ENCODE measurements at places on chromosomes 4 and X.

GRCh38 chrX:72081605-72082320 is 50.0 kb downstream of the RTL5 start:
- DNase-seq, result no peak

DNA sequence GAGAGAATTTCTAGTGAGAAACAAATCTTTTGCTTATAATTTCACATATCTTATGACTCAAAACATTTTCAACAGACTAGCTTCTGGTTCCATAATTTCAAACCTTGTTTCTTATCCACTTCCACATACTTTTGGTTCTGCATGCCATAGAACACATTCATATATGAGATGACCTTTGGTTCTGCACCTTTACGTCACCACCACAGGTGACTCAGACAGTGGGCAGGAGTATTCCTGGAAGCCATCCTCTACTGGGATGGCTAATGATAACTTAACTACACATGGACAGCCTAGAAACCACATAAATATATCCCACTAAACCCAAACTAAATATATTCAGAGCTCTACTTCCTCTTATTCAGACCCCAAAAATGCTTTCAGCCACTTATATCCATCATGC is 133.3 kb downstream of the DCK start:
- DNase-seq, result no peak

DNA sequence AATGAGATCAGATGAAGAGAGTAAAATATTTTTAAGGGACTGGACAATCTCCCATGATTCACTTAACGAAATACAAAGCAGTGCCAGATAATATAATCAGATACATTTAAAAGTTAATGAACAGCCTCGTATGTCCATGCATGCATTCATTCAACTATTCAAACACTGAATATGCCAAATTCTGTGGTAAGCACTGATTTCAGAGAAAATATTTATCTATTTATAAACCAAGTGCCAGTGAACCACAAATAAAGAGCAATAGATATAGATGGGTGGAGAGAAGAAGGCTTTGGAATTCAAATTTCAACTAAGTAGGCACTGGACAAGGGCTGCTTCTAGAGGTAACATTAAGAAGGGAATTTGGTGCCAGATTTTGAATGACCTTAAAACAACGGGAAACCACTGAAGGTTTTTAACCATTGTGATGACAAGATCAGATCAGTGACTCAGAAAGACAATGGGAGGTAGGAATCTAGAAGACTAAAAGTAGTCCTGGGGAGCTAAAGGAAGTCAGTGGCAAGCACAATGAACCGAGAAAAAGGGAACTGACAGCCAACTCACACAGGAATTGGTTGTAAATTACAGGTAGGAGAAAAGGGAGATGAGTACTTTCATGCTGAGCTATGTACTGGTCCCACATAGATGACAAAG is 14.2 kb downstream of the ELOVL6 start:
- DNase-seq, result no peak

DNA sequence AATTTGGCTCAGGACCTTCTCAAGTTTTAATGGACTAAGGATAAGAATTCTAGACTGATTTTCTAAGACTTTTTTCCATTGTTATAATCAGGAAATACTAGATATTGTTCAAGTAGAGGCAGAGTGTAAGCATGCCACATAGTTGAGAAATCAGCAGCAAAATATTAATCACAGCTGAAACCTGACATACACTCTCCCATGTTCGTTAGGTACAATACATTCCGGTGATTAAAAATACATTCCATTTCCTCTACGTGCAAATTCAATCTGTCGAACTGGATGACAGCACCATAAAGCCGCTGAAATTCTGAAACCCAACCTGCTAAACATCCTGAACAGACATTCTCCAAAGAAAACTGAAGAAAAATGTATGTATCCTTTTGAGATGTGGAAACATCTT is 587.6 kb upstream of the DIPK2B start:
- DNase-seq, result no peak

- DNase-seq, result no peak
These were observed 5.6 kb upstream of the CT45A1 start for GRCh38 chrX:135707880-135708279.

- DNase-seq, result no peak
These were observed 54.8 kb downstream of the TLL1 start for GRCh38 chr4:165927815-165928214.

GRCh38 chrX:25144043-25144940 is 128.5 kb upstream of the ARX start:
- no peak for DNase-seq

DNA sequence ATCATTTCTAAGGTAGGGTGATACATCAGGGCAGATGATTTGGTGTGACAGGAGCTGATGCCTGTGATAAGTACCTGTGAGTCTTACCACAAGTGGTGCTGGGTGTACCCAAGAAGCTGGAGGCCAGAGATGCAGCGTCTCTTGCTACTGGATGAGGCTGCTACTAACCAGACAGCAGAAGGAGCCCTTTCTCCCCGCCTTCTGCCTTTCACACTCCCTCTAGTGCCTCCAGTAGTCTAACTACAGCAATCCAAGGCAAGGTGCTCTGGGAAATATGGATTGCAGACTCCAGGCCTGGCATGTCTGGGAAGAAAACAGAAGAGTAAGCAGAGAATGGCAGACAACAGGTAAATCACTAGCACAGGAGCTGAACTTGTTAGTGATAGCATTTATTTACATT is 470.8 kb downstream of the NKX6-1 start:
- no peak for DNase-seq

- no peak for DNase-seq
These were observed 14.3 kb downstream of the SGMS2 start for GRCh38 chr4:107838861-107839565.

DNA sequence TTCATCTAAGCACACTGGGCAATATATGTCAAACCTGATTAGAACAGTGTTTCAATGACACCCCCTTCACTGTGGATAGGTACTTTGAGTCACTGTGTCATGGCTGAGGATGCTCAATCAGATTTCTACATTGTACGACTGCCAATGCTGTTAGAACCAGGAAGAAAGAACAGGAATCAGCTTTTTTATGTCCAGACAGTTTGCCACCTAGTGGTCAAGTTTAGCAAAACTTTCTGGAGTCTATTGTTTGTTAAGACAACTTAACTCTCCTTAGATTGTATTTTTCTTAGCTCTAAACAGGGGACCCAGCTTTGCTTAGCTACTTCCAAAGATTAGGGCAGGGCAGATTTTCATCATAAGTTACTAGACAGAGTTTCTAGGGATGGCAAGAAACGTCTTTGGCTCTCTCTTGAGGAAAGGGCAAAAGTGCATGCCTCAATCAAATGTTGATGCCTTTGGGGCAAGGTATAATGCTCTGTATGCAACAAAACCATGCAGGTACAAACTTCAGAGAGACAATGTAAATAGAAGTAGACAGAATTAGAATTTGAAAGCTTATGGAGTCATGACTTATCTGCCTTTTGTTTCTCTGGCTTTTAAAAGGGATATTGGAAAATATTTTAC is 40.5 kb upstream of the BMP3 start:
- no peak for DNase-seq

- DNase-seq, result no peak
These were observed 56.8 kb upstream of the EMCN start for GRCh38 chr4:100574607-100575006.

Measured in stimulated activated CD8-positive, alpha-beta memory T cell treated with anti-CD3 and anti-CD28 coated beads, Interleukin-4, amount 100 ng/mL, for 1 hour (primary cell).